Sigmoid colon (tissue), 7 donors: ENCODE measurements at places on chromosomes 1 and 21. TPM values are rescaled to one million over a fixed set of nuclear protein-coding genes. Genes with fewer than 3 reads are reported as not detected.

The PLA2G2A gene
- total RNA-seq = 158 TPM

The RSPH1 gene
- not detected for total RNA-seq

The SYCP1 gene
- total RNA-seq = not detected

The EPHA8 gene
- total RNA-seq = not detected

The NUP210L gene
- not detected for total RNA-seq

The CYP4X1 gene
- total RNA-seq = 4.9 TPM

The B3GALT2 gene
- 4.9 TPM for total RNA-seq

The ANXA9 gene
- 0.36 TPM for total RNA-seq

The SLC22A15 gene
- total RNA-seq = 2.4 TPM

The TMEM53 gene
- 1.7 TPM for total RNA-seq

The MANEAL gene
- 1.4 TPM for total RNA-seq

The TAF5L gene
- total RNA-seq = 11.1 TPM

The INAVA gene
- total RNA-seq = 0.55 TPM

The IPO13 gene
- 27.1 TPM for total RNA-seq

The AQP10 gene
- not detected for total RNA-seq

The ADORA3 gene
- total RNA-seq = 9.1 TPM

The PCSK9 gene
- total RNA-seq = not detected

The ICOSLG gene
- total RNA-seq = 0.27 TPM

The S100A7 gene
- total RNA-seq = not detected

The FCRL6 gene
- total RNA-seq = not detected

The MFAP2 gene
- total RNA-seq = 15.8 TPM

The EPS15 gene
- 72.4 TPM for total RNA-seq

The XCL2 gene
- not detected for total RNA-seq

The ATF3 gene
- total RNA-seq = 15.8 TPM

The C1orf53 gene
- 1.2 TPM for total RNA-seq

The AIM2 gene
- not detected for total RNA-seq

The TAF13 gene
- 37.8 TPM for total RNA-seq
